ENCODE measurements at places on chromosomes 13 and 19.

GRCh38 chr13:37485756-37486155, 112.8 kb downstream of the POSTN start:
- DNase-seq = no peak

- no peak for DNase-seq
These were observed 38.6 kb upstream of the CD33 start for GRCh38 chr19:51186323-51186722.

- no peak for DNase-seq
These were observed 21.1 kb upstream of the CFAP97D2 start for GRCh38 chr13:114157869-114158495.

DNA sequence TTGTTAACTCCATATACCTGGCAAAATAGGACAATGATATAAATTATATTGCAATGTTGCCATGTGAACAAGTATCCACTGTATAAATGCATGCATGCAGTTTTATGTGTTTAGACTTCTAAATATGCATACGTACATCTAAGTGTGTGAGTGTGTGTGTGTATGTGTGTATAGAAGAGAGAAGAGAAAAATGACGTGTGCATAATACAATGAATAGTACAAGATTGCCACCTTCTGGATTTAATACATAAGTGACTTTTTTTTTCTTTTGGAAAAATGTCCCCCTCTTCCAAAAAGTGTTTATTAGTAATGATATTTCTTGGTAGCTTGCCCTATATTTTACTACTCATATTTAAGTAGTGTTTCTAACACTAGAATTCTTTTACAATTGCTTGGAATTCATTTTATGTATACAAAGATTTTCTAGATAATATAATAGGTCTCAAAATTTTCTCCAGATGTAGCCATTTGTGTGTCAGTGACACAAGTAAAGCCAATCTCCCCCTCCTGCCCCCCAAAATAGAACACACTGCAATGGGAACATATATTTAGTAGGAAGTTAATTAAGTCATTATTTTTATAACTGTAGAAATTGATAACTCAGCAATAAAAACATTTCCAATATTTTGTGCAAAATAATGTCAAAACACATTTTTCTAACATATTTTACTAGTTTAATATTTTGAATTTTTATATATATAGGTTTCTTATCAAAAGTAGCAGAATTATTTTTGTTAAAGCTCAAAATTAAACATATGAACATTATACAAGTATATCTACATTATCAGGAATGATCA, 783.3 kb upstream of the ATXN8OS start:
- DNase-seq = peak; percentile 6

- no peak for DNase-seq
These were observed 77.7 kb downstream of the LRRC63 start for GRCh38 chr13:46289260-46289955.

GRCh38 chr13:51723529-51723928, 80.4 kb downstream of the DHRS12 start:
- no peak for DNase-seq

- no peak for DNase-seq
These were observed 64.3 kb downstream of the TBC1D4 start for GRCh38 chr13:75417656-75418055.

DNA sequence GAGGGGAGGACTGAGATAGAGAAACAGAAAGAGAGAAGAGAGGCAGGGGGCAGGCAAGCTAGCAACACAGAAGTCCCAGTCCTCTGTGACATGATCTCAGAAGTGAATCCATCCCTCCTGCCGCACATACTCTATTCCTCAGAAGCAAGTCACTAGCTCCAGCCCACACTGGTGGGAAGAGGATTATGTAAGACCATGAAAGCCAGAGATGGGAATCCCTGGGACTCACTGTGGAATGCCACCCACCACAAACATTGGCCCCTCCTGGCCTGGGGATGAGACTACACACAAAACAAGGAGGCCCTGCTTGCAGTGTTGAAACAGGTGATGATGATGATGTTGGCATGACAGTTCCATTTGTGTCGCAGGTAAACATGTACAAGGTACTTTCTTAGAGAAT, 419.9 kb downstream of the IRS2 start:
- DNase-seq = no peak

All from erythroblast (primary cell).